ENCODE measurements at places on chromosomes 5 and 9.

DNA sequence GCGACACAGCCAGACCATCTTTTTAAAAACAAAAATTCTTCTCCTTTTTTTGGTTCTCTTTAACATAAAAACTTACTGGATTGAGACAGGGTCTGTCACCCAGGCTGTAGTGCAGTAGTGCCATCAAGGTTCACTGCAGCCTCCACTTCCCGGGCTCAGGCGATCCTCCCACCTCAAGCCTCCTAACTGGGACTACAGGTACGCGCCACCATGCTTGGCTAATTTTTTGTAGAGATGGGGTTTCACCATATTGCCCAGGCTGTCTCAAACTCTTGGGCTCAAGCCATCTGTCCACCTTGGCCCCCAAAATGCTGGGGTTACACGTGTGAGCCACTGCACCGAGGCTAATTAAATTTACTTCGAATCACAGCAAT, 13.8 kb downstream of the HNRNPK start:
- no peak overlapping the region for H3K27ac ChIP-seq
- H3K36me3 ChIP-seq = peaks cover 45% of the 10 kb centered on the region
- no peaks in the 10 kb centered on the region for H3K27me3 ChIP-seq

GRCh38 chr5:150246429-150246828, 43.1 kb downstream of the CAMK2A start:
- no peaks in the 10 kb centered on the region for H3K4me1 ChIP-seq
- no peaks in the 10 kb centered on the region for H3K36me3 ChIP-seq
- no peaks in the 10 kb centered on the region for H3K27me3 ChIP-seq
- DNase-seq = no peak

GRCh38 chr5:178650214-178650613, 23.4 kb upstream of the CLK4 start:
- H3K27ac ChIP-seq = no peak overlapping the region
- H3K4me3 ChIP-seq = no peak overlapping the region
- H3K27me3 ChIP-seq = no peaks in the 10 kb centered on the region
- no peak for DNase-seq

- H3K27me3 ChIP-seq = no peaks in the 10 kb centered on the region
- no peak overlapping the region for H3K27ac ChIP-seq
- H3K36me3 ChIP-seq = no peaks in the 10 kb centered on the region
- H3K4me3 ChIP-seq = no peak overlapping the region
- no peak for DNase-seq
- no peaks in the 10 kb centered on the region for H3K4me1 ChIP-seq
These were observed 29.1 kb downstream of the SEC61B start for GRCh38 chr9:99251157-99251556.

- H3K27ac ChIP-seq = no peak overlapping the region
- no peaks in the 10 kb centered on the region for H3K4me1 ChIP-seq
- no peak overlapping the region for H3K4me3 ChIP-seq
- H3K36me3 ChIP-seq = no peaks in the 10 kb centered on the region
- no peak for DNase-seq
These were observed 21.1 kb upstream of the PDZD2 start for GRCh38 chr5:31617867-31618266.

- no peaks in the 10 kb centered on the region for H3K27me3 ChIP-seq
- H3K27ac ChIP-seq = no peak overlapping the region
- H3K4me3 ChIP-seq = no peak overlapping the region
- peaks cover 21% of the 10 kb centered on the region for H3K36me3 ChIP-seq
- no peaks in the 10 kb centered on the region for H3K4me1 ChIP-seq
These were observed 56.2 kb downstream of the CTNNA1 start for GRCh38 chr5:138809391-138809790.

GRCh38 chr5:10902145-10902544, 141.1 kb upstream of the DAP start:
- no peak overlapping the region for H3K27ac ChIP-seq
- H3K4me3 ChIP-seq = no peak overlapping the region
- no peaks in the 10 kb centered on the region for H3K4me1 ChIP-seq
- H3K36me3 ChIP-seq = no peaks in the 10 kb centered on the region

GRCh38 chr5:165805756-165806155, 2300.3 kb downstream of the MAT2B start:
- DNase-seq = no peak
- no peaks in the 10 kb centered on the region for H3K4me1 ChIP-seq
- H3K27me3 ChIP-seq = no peaks in the 10 kb centered on the region
- no peak overlapping the region for H3K4me3 ChIP-seq
- H3K27ac ChIP-seq = no peak overlapping the region

GRCh38 chr9:130990978-130991777, 17.8 kb upstream of the LAMC3 start:
- DNase-seq = no peak
- H3K27ac ChIP-seq = no peak overlapping the region
- no peaks in the 10 kb centered on the region for H3K27me3 ChIP-seq
- H3K36me3 ChIP-seq = no peaks in the 10 kb centered on the region

DNA sequence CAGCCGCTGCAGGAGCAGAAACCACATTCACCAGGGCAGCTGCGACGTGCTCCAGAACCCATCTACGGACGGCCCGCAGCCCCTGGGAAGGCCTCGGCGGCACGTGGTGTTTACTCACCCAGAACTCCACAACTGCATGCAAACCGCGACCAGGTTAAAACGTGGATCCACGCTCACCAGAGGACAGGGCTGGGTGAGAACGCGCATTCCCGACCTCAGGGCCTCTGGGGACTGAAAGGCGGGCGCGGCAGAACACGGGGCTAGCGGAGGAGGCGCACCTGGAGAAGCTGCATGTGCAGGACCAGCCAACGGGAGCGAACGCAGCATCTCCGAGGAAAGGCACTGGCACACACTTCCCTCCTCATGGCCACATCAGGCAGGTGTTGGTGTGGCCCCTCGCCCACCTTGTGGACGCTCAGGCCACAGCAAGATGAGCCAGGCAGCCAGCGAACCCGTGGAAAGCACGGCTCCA, 24.0 kb upstream of the CAMSAP1 start:
- peaks cover 35% of the 10 kb centered on the region for H3K36me3 ChIP-seq
- no peaks in the 10 kb centered on the region for H3K4me1 ChIP-seq
- no peak for DNase-seq

- no peaks in the 10 kb centered on the region for H3K27me3 ChIP-seq
- DNase-seq = no peak
- H3K4me1 ChIP-seq = no peaks in the 10 kb centered on the region
- H3K4me3 ChIP-seq = no peak overlapping the region
- H3K36me3 ChIP-seq = no peaks in the 10 kb centered on the region
These were observed 96.5 kb downstream of the PPARGC1B start for GRCh38 chr5:149826574-149826973.

GRCh38 chr5:176868126-176868525, 31.0 kb downstream of the HK3 start:
- DNase-seq = no peak
- H3K27ac ChIP-seq = no peak overlapping the region
- no peaks in the 10 kb centered on the region for H3K4me1 ChIP-seq
- H3K27me3 ChIP-seq = peaks cover 65% of the 10 kb centered on the region
- no peak overlapping the region for H3K4me3 ChIP-seq

DNA sequence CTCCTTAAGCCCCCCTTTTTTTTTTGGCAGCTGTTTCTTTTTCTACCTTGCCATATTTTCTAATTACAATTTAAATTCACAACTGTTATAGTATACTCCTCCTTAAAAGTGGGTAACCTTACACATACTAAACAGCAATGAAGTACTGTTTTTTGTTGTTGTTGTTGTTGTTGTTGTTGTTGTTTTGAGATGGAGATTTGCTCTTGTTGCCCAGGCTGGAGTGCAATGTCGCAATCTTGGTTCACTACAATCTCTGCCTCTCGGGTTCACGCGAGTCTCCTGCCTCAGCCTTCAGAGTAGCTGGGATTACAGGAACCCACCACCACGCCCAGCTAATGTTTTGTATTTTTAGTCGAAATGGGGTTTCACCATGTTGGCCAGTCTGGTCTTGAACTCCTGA, 669.1 kb upstream of the CDH6 start:
- H3K27ac ChIP-seq = no peak overlapping the region
- DNase-seq = no peak
- H3K36me3 ChIP-seq = no peaks in the 10 kb centered on the region
- no peaks in the 10 kb centered on the region for H3K4me1 ChIP-seq

DNA sequence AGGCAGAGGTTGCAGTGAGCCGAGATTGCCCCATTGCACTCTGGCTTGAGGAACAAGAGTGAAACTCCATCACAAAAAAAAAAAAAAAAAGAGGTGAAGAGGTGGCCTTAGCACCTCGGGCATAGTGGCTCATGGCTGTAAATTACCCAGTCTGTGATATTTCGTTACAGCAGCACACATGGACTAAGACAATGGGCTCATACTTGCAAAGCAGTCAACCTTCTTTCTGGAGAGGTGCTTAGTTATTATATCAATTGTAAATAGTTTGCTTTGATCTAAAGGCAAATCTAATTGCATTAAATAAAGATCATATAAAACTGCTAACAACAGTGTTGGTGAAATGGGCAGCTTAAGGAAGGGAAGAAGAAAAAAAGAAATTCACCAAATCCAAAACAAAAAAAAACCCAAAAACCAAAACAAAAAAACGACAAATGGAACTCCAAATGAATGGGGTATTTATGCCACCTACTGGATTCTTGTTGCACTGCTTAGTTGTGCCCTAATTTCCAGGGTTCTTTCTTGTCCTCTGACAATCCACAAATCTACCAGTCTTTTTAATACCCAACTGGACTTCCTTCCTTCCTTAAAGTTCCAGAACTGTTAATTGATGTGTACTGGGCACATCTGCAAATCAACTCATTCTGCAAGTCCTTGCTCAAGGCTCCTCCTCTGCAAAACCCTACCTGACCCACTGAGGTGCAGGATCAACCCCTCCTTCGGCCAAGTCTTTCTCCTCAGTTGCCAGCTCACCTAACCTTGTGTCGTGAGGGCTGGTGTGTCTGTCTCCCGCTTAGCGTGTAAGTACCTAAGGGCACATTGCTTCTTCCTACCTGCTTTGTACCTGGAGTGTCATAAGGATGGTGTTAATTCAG, 35.0 kb upstream of the DMRT1 start:
- H3K36me3 ChIP-seq = no peaks in the 10 kb centered on the region
- H3K27ac ChIP-seq = no peak overlapping the region
- H3K27me3 ChIP-seq = no peaks in the 10 kb centered on the region
- H3K4me3 ChIP-seq = no peak overlapping the region
- H3K4me1 ChIP-seq = no peaks in the 10 kb centered on the region

DNA sequence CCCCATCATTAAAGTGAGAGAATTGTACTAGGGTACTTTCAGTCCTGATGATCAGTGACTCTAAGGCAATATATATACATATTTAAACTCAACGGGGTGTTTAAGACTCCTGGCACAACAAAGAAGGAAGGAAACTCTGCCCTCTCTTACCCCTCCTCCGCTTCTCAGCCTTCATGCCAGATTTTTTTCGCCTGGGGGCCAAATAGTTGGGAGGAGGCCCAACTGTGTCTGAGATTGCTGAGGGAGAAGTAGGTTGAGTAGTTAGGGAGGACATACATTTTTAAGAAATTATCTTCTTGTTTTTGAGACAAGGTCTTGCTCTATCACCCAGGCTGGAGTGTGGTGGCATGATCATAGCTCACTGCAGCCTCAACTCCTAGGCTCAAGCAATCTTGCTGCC, 127.7 kb upstream of the SHB start:
- peaks cover 5% of the 10 kb centered on the region for H3K27me3 ChIP-seq
- no peaks in the 10 kb centered on the region for H3K4me1 ChIP-seq
- no peaks in the 10 kb centered on the region for H3K36me3 ChIP-seq

DNA sequence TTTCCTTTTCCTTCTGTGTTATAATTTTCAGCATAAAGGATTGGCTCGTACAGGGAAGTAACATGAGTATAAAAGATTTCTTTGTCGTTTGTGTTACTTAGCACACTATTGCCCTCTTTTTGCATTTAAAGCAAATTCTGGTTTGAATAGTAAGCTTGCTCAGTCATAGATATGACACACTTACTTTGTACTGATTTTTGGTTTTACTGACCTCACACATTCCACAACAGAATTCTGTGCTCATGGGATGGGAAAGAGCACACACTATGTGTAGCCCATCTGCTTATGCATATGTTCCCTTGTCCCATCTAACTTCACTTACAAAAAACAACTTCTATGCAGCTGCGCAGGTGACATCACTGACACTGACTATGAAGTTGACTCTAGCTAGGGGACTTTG, 111.9 kb upstream of the MTAP start:
- H3K36me3 ChIP-seq = no peaks in the 10 kb centered on the region
- no peak overlapping the region for H3K4me3 ChIP-seq
- H3K4me1 ChIP-seq = no peaks in the 10 kb centered on the region
- H3K27ac ChIP-seq = no peak overlapping the region
- H3K27me3 ChIP-seq = peaks cover 5% of the 10 kb centered on the region

GRCh38 chr9:125119643-125120286, 23.6 kb downstream of the SCAI start:
- H3K4me3 ChIP-seq = no peak overlapping the region
- no peaks in the 10 kb centered on the region for H3K27me3 ChIP-seq
- H3K27ac ChIP-seq = no peak overlapping the region
- no peaks in the 10 kb centered on the region for H3K36me3 ChIP-seq

DNA sequence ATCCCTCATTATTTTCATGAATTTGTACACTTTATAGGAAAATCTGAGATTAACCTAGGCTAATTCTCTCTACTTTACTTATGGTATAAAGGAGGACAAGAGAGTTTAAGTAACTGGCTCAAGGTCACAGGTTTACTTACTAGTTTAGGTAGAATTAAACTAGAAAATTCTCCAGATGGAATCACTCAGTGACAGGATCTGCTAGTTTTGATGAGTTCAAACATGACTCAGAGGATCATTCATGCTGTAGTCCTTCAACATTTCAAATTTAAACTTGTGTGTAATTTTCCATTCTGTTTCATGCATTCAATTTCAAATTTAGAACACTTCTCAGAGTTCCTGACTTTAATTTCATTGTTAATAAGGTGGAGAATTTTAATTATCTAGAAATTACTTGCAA, 485.7 kb upstream of the TUSC1 start:
- H3K27ac ChIP-seq = no peak overlapping the region
- no peaks in the 10 kb centered on the region for H3K27me3 ChIP-seq
- DNase-seq = no peak
- H3K4me1 ChIP-seq = no peaks in the 10 kb centered on the region

DNA sequence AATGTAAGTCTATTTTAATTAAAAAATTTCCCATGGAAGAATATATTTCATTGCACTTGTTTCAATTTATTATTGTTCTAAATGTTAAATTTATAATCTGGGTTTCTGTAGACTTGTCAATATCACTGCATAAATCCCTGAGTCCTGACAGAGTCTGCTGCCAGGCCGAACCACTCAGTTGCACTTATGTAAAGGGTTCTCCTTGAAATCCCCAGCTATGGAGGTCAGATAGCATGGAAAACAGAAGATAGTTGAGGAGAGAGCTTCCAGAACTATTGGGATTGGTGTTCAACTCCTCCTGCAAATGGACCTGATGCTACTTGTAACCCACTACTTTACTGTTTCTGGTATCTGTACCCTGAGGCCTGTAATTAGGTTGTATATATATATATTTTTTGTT, 37.2 kb downstream of the KDM4C start:
- no peak for DNase-seq
- no peaks in the 10 kb centered on the region for H3K4me1 ChIP-seq
- no peak overlapping the region for H3K4me3 ChIP-seq
- peaks cover 24% of the 10 kb centered on the region for H3K36me3 ChIP-seq
- no peaks in the 10 kb centered on the region for H3K27me3 ChIP-seq
- H3K27ac ChIP-seq = no peak overlapping the region

Data from tibial artery (tissue), 4 donors.